IPS-NIHi11 (cell line): ENCODE measurements at places on chromosomes 16 and 17.

DNA sequence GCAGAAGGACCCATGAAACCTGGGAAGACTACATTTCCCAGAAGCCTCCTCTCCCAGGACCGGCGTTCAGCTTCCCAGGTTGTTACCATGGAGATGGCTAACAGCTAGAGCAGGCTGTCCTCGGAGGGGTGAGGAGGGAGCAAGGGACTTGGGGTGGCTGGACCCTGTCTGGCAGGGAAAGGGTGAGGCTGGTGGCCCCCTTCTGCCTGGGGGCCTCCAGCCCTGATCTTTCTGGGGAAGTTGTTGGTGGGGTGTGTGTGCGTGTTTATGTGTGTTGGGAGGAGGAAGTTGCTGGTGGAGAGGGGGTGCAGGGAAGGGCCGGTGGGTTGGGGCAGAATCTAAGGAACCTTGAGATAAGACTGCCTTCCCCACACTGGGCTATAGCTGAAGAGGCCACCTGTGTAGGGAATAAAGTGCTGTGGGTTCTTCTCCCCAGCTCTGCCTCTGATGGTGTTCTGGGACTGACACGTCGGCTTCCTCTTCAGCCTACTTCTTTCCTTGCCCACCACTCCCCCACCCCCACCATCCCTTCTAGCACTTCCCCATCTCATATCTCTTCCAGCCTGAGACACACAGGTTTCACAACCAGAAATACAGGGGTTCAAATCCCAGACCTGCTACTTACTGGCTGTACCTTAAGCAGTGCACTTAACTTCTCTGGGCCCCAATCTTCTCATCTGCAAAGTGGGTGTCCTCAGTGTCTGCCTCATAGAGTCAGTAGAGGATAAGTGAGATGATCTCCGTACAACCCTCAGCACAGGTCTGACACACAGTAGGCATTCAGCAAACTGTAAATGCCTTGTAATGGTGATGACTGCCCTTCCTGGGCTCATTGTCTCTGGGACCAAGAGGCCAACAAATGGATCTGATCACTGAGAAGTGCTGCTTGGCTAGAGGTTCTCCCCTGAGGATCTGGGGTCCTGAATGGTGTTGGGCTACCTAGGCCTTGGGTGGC lies at the start of gene DRC7:
TSS of gene DRC7 (plus strand) at position 82 of the 955 bp plus-strand sequence. CDS start 3,144 bp downstream, outside the sequence.
- peak; percentile 93 for DNase-seq

DNA sequence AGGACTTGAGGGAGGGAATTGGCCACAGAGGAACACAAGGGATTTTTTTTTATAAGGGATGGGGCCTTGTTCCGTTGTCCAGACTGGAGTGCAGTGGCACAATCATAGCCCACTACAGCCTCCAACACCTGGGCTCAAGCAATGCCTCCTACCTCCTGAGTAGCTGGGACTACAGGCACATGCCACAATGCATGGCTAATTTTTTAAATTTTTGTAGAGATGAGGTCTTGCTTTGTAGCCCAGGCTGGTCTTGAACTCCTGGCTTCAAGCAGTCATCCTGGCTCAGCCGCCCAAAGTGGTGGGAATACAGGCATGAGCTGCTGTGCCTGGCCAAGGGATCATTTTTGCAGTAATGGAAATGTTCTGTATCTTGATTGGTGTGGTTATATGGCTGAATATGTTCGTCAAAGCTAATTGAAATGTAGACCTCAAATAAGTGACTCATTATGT lies 56.9 kb downstream of the VMP1 start:
- no peak for DNase-seq

- DNase-seq: peak; percentile 56
Observed at GRCh38 chr17:52383493-52384100, 225.1 kb upstream of the CA10 start.

GRCh38 chr16:67999985-68000384 lies 701 bp upstream of the DPEP2 start:
- no peak for DNase-seq

DNA sequence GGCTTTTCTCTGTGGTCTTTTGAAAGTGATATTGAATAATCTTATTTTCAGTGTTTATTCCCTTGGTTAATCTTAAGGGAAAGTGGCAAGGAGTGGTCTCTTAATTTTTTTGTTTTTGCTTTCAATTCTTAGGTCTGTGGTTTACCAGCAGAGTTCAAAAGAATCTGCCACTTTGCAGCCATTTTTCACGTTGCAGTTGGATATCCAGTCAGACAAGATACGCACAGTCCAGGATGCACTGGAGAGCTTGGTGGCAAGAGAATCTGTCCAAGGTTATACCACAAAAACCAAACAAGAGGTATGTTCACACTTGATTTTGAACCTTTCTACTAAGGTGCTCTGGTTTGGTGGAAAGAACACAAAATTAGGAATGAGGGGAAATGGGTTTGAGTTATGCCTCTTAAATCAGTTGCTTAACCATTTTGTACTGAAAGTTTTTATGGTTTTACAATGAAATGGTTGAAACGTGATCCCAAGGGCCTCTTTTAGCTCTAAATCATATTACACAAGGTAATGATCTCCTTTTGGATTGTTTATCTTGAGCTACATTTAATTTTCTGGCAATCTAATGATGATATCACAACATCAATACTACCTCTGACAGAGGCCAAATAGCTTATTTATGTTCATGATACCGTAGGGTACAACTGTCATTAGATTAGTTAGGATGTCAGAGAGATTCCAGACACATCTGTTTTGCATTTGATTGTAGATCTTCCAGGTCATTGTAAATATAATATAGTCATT lies 51.6 kb upstream of the CRISPLD2 start:
- no peak for DNase-seq

DNA sequence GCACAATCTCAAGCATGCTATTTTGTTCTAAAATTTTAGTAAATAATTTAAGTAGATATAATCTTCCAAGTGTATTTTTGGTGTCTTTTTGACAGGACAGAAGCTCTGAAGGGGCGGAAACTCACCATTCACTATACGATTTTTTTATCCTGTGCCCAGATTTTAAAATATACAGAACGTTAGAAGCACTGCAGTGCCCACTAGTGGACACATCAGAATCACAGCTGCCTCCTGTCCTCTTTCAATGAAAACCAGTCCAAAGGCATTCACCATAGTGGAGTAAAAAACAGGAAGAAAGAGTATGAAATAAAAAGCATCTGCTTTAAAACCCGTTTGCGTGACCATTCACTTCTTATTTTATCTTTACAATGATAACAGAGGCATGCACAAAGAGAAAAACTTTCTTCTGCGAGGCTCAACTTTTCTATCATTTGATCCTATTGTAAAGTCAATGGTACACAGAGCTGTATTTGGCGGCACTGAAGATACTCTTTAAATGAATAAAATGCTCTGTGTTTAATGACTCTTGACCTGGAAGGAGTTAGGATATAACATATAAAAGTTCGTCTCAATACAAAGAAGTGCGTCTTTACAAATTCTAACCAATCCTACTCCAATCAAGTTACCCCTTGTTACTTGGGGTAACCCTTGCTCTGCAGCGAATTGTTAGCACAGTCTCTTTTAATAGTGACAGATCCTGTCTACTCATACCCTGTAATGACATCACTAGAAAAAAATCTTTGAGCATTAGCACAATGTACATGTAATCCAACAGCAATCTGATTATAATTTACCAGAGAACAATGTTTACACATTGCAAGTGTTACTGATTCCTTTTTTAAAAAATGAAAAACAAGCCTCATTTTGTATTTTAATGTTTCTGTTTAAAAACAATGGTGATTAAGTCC lies 339.8 kb upstream of the PSMD7 start:
- peak; percentile 74 for DNase-seq

- DNase-seq: no peak
Observed at GRCh38 chr16:1537763-1538289, 4.4 kb downstream of the TMEM204 start.

DNA sequence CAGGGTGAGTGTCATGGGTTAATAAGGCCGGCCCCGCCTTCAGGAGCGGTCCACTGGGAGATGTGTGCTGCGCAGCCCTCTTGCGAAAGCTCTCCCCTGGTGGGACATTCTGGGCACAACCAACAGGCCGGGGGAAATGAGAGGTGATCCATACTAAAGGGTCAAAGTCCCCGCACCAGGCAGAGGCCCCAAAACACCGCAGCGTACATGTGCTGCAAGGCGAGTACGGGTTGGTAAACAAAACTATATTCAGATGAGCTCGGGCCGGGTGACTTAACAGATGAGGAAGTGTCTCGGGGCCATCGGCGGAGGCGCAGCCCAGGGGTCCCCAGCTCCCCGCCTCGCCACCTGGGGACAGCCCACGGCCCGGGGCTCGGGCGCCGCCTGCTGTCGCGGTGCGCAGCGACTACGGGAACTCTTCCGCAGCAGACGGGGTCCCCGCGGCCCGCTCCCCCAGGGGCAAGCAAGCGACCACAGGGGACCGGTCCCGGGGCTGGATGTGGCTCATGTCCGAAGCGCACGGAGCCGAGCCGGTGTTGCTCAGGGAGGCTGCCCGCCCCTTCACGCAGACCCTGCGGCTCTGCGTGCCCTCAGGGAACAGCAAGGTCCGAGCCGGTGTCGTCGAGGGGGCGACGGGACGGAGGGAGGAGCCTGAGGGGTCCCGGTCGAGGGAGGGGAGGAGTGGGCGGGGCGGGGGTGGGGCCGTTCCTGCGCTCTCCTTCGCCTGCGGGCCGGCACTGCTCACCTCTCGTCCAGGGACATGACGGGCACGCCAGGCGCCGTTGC lies at the start of gene RAB37:
TSS of gene RAB37 (plus strand) at position 744 of the 786 bp plus-strand sequence. CDS start at position 761, 17 bp downstream.
- DNase-seq: peak; percentile 84

DNA sequence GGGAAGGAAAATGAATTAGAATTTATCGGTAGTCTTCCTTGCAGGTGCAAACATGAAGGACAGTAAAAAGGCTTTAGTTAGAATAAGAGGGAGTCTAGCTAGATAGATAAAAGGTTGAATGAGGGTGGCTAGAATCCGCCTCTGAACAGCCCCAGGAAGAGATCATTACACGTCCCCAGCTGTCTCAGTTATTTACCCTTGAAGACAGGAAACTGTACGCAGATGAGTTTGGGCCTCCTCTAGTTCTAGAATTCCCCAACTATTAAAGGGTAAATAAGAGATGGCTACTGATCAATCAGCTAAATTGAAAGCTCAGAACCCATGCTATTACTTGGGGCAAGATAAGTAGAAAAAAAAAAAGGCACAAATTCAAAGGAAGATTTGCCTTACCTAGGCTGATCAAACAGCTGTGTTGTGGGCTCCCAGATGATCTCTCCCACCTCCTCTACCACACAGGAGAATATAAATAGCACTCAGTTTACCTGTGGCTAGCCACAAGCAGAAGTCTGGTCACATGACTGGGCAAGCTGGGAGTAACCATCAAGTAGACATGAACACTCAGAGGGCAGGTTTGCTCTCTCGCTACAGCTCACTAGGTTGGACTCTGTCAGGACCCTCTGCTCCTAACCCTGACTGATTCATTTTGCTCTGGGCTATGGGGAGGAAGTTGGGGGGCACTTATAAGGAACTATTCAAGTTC lies 17.0 kb downstream of the FAM117A start:
- DNase-seq: no peak

GRCh38 chr17:49889500-49889899 lies 41.6 kb upstream of the TAC4 start:
- no peak for DNase-seq
